ENCODE measurements at places on chromosomes 5 and 9.

GRCh38 chr5:167304834-167305469, 986.5 kb upstream of the WWC1 start:
- DNase-seq, result no peak

GRCh38 chr5:143693651-143694252, 118.2 kb upstream of the HMHB1 start:
- no peak for DNase-seq

DNA sequence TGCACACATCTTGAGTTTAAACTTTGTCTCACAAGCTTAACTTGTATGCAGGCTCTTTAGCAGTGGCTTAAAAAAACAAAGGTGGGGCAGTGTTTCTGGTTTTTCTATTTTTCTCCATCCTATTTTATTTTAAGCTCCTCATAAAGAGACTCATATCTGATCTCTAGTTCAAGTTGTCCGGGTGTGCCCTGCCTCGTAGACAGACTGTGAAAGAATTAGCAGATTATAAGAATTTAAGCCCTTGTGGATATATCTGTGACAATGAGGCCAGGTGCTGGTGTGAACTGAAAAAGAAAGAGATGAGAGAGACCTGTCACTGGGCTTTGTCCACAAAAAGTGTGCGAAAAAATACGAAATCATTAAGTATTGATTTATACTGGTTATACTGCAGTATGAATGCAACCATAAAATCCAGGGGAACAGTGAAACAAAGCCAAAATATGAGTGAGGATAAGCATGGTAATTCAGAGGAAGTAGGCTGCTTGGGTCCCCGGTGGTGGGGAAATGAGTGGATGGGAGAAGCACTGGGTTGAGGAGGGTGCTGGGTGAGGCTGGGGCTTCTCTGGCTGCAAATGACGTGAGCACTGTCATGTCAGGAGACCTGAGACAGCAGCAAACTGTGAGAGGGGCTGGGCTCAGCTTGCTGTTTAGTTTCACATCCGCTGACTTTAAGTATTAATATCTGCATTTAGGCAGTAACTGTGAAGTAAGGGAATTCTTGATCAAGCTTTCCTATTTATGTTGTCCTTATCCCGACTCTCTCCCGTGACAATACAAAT, 179.7 kb upstream of the ANKRD55 start:
- DNase-seq, result no peak

DNA sequence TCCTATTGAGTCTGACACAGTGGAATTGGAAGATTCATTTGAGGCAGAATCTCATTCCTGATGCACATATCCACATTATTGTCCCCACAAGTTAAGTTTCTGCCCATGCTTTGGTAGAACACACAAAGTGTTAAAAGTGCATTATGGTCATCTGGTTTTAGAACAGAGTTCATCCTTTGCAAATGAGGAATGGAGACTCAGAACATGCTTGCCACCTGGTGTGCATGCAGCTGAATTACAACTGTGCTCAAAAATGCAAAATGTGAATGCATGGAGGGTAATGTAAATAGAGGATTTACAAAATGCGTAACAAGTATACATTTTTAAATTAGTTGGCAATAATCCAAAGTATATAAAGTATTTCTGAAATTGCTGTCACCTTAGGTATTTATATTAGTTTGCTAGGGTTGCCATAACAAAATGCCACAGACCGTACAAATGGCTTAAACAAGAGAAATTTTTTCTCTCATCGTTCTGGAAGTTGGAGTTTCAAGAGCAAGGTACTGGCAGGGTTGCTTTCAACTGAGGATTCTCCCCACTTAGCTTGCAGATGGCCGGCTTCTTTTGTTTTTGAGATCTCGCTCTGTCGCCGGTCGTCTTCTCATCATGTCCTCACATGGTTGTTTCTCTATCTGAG, 671.1 kb downstream of the TAF11L14 start:
- DNase-seq, result peak; percentile 8

GRCh38 chr5:1228120-1228519, 2.9 kb downstream of the SLC6A18 start:
- no peak for DNase-seq

DNA sequence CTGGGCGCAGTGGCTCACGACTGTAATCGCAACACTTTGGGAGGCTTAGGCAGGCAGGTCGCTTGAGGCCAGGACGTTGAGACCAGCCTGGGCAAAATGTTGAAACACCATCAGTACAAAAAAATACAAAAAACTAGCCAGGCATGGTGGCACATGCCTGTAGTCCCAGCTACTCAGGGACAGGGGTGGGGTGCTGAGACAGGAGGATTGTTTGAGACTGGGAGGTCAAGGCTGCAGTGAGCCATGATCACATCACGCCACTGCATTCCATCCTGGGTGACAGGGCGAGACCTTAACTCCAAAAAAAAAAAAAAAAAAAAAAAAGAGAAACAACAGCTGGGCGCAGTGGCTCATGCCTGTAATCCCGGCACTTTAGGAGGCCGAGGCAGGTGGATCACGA, 23.7 kb downstream of the DCAF12 start:
- DNase-seq, result no peak

- no peak for DNase-seq
These were observed 30.9 kb downstream of the PDE6A start for GRCh38 chr5:149913436-149914419.

DNA sequence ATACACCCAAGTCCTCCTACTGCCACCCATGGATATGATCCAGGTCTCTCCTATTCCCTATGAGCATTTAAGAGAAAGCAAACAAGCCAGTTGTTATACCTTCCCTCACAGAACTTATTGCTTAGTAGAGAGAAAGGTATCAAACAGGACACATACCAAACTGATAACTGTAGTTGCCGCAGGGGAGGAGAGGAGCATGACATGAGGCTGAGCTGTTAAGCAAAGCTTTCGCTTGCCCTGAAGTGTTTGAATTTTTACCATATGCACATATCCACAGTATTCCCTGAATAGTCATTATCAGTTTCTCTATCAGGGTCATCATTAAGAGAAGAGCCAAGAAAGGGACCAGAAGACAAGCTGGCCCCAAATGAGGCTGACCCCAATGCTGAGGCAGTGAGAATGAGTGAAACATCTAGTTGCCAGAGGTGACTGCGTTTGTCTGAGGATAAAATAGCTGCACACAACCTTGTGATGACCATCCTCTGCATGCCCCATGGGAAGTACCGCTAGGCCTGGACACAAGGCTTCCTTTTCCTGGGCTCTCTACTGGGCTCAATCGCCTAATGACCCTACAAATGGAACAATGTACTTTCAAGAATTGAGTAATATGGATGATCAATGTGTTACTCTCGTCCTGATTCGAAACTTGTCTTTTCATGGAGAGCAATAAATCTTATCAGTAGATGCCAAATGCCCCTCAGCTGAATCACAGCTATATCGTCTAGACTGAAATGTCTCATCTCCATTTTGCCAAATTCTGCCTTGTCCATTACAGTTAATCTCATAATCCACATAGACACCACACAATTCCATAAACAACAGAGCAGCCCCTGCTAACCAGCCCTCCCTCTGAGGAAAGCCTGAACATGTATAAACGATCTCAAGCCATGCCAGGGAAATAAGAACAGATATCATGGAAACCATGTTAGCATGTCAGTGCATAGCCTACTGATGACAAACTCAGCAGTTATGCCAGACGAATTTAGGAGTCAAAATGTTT, 4.3 kb upstream of the IFNK start:
- DNase-seq, result no peak

GRCh38 chr5:134125039-134126015, 10.8 kb downstream of the TCF7 start:
- no peak for DNase-seq

DNA sequence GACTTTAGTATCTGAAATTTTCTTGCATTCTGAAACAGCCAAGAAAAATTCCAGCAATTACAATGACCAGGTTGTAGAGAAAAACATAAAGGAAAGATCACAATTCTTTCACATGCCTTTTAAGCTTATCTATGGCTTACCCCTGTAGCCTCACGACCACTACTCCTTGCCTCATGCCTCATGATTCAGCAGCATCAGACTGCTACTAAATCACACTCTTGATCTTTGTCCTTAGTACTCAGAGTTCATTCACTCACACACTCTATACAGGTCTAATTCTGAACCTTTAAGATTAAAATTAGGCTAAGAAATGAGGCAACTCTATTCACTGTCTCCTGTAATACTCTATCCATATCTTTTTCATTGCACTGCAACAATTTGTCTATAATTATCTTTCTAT, 415.1 kb downstream of the MLLT3 start:
- DNase-seq, result no peak

GRCh38 chr5:142038735-142039134, 25.9 kb upstream of the GNPDA1 start:
- DNase-seq, result no peak

DNA sequence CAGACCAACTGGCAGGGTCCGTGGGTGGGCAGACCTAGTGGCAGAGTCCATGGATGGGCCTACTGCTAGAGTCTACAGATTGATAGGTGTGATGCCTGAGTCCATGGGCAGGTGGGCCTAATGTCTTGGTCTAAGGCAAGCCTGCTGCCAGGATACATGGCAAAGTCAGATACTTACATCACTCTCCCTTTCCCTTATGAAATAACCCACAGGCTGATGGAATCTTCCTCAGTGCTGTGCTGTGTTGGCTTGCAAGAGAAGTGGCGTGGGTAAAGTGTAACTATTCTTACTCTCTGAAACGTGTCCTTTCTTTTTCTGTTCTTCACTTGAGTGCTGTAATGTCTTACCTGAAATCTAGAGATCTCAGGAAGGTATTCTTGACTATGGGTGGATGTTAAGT, 67.3 kb upstream of the ADRB2 start:
- no peak for DNase-seq

DNA sequence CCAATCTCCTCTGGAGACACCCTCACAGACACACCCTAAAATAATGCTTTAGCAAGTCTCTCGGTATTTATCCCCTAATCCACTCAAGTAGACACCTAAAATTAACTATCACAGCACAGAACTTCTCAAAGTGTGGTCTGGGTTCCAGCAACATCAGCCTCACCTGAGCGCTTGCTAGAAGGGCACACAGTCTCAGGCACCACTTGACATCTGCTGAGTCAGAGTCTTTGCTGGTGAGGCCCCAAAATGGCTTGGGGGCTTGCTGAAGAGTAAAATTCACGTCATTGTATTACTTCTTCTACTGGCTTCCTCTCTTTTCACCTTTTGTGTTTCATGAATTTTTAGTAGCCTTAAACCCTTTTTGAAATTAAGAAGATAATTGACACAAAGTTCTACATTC, 9.0 kb downstream of the FOXB2 start:
- no peak for DNase-seq

- no peak for DNase-seq
These were observed 135.9 kb upstream of the FBN2 start for GRCh38 chr5:128673970-128674369.

- no peak for DNase-seq
These were observed 34.6 kb downstream of the ZSWIM6 start for GRCh38 chr5:61366497-61367240.

DNA sequence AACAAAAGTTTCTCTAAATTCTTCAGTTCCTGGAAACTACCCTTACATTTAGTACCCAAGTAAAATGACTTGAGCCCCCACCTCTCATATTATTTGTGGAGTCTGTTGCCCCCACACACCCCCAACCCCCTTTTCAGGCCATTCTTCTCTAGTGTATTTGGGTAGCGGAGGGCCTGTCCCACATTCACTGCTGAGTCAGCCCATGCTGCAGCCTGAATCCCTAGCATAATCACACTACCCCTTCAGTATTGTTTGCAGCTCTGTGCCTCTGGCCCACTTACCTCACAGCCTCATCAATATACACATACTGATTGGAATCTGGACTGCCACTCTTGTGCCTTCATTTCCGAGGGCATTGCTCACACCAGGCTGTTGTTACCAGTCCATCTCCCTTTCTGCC, 26.8 kb downstream of the RGS7BP start:
- no peak for DNase-seq

- no peak for DNase-seq
These were observed 49.6 kb downstream of the IL31RA start for GRCh38 chr5:55900776-55901175.
